Activated CD4-positive, alpha-beta T cell treated with anti-CD3 and anti-CD28 coated beads, Interleukin-2, Interleukin-6, amounts not matched to agents 100 ng/mL and 50 ng/mL, durations not matched to agents 16 hours and 8 hours (primary cell): ENCODE measurements at places on chromosomes 1 and 21.

DNA sequence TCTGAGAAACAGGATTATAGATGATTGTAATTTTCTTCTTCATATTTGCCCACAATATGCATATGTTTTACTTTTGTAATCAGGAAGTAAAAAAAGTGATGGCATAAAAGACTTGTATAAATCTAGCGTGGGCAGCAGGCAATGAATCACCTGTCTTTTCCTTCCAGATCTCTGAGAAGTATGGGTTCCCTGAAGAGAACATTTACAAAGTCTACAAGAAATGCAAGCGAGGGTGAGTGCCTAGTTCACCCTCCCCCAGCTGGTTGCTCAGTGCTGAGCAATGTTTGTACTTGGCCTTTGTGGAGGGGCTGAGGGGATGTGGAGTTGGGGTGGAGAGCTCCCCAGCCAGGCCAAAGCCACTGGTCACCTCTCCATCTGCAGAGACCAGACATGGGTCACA lies 30.7 kb downstream of the GRHL3 start:
- DNase-seq = no peak

- no peak for DNase-seq
Measured at GRCh38 chr1:203380420-203381150, 29.7 kb upstream of the FMOD start.

DNA sequence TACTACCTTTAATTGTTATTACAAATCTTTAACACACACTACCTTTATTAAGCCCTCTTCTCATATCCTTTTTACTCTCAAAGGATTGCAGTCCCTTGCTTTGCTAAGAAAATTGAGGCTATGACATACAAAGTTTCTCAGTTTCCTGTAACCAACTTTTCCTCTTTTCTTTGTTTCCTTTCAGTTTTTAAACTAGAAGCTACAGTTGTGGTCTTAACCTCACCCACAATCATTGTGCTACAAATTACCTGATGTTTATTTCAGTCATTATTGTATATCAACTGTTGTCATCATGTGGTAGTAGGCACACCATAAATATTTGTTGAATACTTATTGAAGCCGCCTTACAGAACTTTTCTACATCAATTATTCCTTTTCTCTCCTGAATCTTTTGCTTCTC lies 51.8 kb downstream of the SLAMF6 start:
- peak; percentile 37 for DNase-seq

DNA sequence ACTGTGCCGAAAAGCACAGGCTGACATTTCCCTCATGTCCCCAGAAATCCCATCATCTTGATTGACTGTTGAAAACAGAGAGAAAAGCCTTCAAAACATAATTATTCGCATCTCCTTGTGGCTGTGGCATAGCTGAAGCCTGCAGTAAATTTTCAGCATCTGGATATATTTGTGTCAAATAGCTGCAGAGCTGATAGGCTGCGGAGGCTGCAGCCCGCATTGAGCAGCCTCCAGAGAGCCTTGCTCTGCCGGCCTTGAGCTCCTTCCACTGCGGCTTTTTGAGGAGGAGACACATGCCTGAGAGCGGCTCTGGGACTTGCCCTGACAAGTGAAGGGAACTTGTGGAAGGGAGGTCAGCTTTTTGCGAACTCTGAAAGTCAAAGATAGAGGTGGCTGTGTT lies 144.7 kb downstream of the RYR2 start:
- no peak for DNase-seq
